NCI-H1930 (cell line): ENCODE measurements at places on chromosomes 3 and 15.

DNA sequence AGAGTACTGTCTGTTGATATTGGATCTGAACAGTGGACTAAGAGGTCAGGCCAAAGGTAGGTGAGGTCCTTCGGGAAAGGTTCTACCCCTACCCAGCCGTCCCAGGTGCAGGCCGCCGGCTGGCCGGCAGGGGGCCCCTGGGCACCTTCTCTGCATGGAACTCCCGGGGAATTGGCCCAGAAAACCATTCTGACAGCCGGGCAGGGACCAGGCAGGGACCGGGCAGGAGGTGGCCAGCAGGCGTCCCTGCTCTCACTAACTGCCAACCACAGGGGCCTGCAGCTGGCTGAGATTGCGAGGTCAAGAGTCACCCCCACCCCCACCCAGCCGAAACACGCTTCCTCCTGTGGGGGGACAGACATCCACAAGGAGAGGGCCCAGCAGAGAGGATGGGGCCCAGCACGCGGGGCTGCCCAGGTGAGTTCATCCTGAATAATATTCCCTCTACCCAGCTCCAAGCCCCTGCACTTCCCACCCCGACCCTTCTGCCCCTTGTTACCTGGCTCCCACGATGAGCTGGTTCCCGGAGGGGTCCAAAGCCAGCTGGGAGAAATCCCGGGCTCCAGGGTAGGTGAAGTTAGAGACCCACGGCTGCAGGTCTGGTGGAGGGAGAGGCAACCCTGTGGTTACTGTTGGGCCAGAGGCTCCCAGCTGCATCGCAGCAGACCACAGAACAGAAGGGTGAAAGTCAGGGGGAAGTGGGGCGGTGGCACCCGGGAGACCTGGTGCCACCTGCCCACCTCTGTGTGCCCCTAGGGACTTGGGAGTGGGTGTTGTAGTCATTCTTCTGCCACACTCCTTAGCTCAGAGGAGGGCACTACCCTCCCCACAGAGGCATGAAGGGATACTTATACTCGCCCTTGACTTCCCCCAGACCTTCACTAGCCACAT, 84.4 kb downstream of the SEMA5B start:
- DNase-seq = peak; percentile 8

DNA sequence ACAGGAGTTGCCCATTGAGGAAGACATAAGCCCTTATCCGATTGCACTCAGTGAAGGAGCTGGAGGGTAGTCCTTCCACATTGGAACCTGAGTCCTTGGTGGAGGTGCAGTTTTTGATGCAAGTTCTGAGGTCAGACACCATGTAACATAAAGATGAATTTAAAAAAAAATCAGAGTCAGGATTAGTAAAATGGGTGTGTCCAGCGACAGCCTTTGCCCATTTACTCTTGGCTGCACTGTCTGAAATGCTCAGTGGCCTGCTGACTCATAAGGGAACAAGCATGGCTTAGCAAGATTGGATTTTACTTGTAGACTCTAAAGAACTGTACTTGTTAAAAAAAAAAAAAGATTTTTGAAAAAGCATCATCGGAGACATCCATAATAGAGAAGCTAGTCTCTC, 241.1 kb upstream of the TOPAZ1 start:
- no peak for DNase-seq

- DNase-seq = no peak
Measured at GRCh38 chr3:61956236-61956635, 394.9 kb downstream of the PTPRG start.

DNA sequence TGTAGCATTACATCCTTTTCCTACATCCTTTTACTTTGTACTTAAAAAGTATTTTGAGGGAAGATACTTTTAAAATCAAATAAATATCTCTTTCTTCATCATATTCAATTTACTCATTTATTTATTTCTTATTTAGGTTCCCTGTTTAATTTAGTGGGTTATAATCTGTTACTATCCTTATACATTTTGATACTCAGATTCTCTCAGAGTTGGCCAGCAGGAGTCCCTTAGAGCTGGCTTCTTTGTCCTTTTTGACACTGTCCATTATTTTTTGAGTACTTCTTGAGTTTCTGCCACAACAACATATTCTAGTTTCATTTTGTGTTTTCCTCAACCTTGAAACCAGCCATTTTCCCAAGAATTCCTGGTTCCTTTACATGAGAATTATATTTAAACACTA, 111.6 kb upstream of the DCBLD2 start:
- DNase-seq = no peak

DNA sequence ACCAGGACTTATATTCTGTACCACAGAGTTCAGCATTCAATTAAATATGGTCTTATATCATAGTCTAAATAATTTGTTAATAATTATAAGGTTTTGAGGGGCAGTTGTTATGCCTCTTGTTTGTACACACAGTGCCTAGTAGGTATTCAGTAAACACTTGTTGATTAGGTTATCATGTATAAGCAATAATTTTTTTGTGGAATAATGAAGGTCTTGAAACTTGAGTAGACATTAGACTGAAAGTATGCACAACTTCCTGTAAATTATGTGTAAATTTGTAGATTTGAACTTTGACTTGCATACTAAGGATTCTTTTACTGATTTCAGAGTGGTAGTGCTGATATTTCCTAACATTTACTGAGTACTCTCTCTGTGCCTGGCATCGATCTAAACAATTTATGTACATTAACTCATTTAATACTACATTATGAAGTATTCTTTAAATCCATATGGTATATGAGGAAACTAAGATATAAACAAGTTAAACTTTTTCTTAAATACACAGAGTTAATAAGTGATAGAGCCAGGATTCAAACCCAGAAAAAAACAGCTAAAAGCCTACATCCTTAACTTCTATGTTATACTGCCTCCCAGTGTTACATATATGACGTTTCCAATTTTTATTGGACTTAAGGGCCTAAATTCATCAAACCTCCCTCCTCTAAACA, 65.1 kb downstream of the GLCE start:
- no peak for DNase-seq

- no peak for DNase-seq
Measured at GRCh38 chr3:114789803-114790202, 357.3 kb downstream of the ZBTB20 start.

GRCh38 chr3:182118066-182118465, 406.3 kb downstream of the SOX2 start:
- no peak for DNase-seq

DNA sequence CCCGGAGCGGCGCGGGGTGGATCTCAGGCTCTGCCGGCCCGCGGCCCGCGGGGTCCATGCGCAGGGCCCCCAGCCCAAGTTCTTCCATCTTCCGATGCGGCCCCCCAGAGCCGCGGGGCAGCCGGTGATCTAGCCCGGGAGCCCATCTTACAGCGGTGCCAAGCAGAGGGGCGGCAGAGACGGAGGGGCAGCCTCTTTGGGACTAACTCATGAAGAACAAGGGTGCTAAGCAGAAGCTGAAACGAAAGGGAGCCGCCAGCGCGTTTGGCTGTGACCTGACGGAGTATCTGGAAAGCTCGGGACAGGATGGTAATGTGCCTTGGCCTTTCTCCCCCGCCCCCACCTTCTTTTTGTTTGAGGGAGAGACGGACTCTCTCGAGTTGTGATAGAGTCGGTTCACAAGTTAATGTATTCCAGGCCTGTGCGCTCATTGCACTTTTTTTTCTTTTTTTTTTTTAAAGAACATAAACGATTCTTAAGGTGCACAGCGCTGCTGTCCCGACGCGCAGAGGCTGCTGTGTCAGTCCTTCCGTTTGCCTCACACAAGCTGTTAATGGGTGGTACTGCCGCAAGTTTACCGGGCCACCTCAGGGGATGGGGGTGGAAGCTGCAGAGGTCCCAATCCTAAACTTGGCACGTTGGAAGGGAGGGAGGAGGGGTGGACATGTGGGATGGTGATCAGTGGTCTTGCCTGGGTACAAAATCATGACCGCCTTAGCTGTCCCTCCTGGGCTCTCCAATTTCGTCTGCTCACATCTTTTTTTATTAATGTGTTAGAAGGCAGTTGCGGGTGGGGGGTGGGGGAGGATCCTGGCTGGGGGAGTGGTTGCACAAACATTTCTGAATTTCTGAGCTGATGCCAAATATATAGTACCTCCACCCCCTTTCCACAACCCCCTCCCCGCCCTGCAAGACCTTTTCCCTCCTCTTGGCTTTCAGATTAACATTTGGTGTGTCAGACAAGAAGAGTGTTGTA, 801 bp downstream of the ARHGAP31 start:
- no peak for DNase-seq

DNA sequence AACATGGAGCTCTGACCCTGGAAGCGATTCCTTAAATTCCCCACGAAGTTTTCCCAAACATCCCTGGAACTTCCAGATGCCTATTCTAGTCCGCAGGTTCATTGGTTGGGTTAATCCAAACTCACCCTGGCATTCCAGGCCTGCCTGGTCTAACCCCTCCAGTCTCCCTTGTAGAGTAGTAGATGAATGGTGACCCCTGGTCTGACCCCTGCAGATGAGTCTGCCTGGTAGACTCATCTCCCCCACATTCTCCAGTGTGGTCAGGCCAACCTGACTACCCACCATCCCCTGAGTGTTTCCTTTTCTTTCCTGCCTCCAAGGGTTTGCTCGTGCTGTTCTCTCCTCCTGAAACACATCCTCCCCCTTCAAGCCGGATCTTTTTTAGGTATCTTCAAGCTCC, 10.8 kb upstream of the HRH1 start:
- DNase-seq = no peak

DNA sequence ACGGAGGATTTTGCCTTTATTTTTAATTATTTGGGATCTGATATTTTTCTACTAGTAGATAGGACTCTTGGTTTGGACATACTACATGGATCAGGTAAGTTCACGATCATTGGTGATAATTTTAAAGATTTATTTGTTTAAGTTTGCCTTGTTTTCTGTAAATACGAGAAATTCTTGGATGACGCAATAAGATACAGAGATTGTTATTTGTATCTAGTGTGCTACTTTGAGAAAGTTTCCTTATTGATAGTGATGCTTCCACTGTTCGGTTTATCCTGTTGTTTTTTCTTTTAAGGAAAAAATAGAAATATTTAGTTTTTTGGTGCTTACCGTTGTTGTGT, 577 bp downstream of the CHD2 start:
- no peak for DNase-seq

GRCh38 chr3:21042184-21042583, 708.8 kb downstream of the ZNF385D start:
- no peak for DNase-seq

DNA sequence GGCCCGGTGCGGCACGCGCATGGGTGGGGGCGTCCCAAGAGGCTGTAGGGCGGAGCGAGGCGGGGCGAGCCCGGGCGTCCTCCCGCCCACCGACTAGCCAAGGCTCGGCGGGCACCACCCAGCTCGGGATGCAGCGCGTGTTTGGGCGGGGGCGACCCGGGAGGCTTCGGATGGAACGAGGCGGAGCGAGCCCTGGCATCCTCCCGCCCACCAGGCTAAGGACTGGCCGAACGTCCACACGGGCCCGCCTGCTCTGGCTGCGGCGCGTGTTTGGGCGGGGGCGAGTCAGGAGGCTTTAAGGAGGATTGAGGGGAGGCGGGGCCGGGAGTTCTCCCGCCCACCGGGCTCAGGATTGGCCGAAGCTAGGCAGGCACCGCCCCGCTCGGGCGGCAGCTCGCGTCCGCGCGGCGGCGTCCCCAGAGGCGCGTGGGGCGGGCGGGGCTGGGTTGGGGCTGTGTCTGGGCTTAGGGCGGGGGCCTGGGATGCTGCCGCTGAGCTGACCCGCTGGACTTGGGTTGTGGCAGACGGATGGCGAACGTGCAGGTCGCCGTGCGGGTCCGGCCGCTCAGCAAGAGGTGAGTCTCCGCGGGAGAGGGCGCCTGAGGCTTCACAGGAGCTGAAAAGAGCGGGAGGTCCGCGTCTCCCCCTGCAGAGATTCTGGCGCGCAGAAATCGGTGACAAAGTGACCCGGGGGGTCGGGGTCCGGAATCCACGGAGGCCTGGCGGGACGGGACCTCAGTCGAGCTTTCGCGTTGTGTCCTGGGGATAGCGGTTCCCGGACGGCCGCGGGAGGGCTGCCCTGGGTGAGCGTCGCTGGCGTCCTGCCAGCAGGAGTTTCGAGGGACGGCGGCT, at the start of gene STARD9:
TSS of gene STARD9 (plus strand) at position 419 of the 852 bp plus-strand sequence. CDS start at position 529, 110 bp downstream.
- peak; percentile 88 for DNase-seq

- DNase-seq = no peak
Measured at GRCh38 chr15:64060716-64061115, 14.4 kb upstream of the DAPK2 start.

- no peak for DNase-seq
Measured at GRCh38 chr3:116337229-116337628, 108.1 kb downstream of the LSAMP start.

GRCh38 chr3:122421101-122421500, 5.2 kb upstream of the WDR5B start:
- DNase-seq = no peak

DNA sequence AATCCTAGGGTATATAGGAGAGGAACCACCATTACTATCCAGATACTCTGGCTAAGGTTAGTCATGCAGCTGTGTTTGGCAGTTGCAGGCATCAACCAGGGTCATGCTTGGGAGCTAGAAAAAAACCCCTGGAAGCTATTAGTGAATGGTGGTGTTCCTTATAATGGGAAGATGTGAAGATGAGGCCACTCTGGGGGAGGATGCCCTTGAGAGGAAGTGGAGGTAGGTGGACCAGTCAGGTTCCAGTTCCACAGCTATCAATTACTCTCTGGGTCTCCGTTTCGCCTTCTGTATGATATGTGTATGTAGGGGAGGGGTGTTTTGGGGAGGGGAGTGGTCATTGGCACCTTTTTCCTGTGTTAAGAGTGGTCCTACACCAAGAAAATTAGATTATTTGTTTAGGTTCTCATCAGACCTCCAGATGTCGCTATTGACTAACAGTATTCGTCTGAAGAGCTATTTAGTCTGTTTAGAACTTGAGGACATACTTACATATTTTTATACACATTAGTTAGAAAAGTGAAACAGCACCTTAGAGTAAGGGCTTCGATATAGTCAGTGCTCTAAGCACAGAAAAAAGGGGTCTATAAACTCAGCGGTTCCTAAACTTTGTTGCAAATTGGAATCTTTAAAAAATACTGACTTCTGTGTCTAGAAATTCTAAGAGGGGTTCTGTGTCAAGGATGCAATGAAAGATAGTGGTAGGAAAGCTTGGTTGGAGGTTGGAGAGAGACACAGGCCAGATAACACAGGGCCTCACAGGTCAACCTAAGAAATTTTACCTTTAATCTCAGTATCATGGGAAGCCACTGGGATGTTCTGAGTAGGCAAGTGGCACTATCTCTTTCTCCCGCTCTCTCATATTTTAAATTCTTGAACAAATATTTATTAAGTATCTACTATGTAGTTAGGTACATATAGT, 9.1 kb upstream of the HPS3 start:
- peak; percentile 41 for DNase-seq

DNA sequence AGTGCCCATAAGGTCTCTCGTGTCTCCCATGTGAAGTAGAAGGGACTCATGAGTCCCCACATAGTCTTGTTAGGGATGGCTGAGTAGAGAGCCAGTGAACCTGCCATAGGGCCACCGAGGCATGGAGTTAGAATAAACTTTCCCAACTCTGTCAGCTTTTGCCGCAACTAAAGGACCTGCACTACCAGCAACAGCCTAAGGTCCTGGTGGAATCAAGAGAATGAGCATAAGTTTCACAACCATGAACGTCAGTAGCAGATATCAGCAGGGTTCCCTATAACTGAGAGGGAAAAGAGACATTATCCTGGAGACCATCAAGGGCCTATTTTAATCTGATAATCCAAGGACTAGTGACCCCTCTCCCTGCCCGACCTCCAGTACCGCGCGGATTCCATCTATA, 60.3 kb upstream of the FNDC3B start:
- DNase-seq = no peak
